Cerebellar nuclear complex (tissue), 1 donor: ENCODE measurements at places on chromosomes 1 and 21.

DNA sequence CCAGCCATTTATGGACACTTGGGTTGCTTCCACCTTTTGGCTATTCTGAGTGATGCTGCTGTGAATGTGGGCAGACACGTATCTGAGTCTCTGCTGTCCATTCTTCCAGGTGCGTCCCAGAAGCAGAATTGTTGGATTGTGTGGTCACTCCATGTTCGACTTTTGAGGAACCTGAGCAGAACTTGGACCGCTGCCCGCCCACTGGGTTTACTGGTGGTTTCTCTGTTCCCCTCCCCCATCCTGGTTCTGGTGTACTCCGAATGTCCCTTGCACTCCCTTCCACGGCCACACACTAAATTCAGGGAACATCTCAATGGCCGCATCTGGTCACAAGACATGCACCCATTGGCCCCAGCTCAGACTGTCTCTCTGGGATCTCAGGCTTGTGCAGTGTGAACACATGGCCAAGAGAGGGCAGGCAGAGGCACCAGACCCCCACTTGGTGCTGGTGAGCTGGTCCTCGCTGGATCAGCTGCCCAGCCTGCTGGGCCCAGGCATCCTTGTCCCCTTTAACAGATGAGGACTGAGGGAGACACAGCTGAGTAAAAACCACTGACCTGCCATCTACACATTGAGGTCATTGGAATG is 565.1 kb downstream of the NPHP4 start:
- no peak for DNase-seq

DNA sequence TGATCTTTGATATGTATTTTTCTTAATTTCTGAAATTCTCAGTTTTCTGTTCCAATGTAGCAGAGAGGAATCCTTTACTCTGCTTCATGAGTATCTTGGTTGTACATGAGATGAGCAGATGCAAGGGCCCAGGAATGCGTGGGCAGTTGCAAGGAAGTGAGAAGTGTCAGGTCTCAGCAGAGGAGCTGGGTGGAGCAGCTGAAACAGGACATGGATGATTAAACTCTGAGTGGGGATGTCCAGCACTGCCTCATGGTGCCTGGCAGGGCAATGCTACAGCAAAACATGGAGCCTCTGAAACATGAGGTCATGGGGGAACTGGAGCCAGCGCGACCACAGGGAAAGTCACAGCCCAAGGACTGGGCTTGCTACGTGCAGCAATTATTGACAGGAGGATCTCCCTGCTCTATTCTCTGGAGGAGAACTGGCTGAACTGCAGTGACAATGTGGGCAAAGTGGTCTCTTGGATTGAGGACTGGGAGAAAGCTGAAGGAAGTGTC is 48.4 kb downstream of the COLGALT2 start:
- no peak for DNase-seq

DNA sequence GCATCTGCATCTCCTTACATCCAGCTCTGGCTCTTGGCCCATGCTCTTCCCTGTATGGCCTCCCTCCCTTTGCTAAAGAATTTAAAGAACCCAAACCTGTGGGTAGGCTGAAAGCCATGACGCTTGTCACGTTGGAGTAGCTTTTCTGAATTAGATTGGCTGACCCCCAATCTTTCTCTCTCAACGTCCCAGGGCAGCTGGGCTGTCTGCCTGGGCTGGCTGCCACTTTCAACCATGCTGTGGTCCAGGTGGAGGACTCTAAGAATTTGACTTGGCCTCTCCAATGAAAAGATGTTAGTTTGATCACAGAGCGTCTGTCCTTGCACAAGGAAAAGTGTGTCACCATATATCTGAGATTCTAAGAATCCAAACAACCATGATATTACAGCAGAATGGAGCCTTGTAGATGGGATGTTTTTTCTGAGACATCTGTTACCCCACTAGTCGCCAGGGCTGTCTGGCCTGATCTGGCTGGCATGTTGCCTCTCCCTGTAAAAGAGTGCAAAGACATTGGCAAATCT is 6.5 kb upstream of the IGSF3 start:
- no peak for DNase-seq

DNA sequence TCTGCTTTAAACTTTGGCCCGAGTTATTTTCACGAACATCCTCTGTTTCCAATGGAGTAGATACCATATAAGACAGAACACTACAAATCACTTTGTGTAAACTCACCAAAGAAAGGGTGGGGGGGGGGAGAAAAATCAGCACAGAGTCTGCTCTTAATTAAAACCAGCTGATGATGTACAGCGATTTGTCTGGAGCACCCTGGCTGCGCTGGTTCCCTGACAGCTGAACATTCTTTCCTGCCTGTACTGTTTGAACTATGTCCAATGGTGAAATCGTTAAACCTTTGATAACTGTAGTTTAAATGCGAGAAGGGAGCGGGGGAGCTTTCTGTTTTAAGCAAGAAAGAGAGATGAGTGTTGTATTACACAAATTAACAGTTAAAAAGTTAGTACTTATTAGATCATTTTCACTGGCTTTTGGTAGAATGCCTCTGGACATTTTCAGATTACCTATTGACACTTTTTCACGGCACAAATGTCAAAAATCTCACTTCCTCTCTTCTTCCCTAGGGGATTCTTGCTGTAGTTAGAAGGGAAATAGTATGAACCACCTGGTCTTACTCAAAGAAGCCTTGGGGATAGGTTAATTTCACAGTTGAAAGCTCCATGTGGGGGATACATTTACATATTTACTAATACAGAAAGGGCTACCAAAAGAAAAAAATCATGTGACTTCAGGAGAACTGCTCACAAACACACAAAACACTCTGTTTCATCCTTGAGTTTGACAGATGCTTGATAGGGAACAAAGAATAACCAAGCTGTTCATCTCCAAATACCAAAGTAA is 140.2 kb upstream of the RUNX1 start:
- no peak for DNase-seq

- no peak for DNase-seq
Observed at GRCh38 chr1:206430031-206430983, 40.0 kb upstream of the IKBKE start.

DNA sequence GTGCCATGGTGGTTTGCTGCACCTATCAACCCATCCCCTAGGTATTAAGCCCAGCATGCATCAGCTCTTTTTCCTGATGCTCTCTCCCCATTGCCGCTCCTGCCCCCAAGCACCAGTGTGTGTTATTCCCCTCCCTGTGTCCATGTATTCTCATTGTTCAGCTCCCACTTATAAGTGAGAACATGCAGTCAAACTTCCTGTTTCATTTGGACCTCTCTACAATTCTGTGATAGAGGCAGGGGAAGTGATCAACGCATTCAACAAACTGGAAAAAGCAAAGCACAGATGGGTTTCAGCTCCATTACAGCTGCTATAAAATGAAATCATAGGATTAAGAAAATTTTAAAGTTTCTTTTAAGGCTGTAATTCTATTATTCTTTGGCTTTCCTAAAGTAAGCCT is 23.3 kb upstream of the CD55 start:
- DNase-seq = no peak

DNA sequence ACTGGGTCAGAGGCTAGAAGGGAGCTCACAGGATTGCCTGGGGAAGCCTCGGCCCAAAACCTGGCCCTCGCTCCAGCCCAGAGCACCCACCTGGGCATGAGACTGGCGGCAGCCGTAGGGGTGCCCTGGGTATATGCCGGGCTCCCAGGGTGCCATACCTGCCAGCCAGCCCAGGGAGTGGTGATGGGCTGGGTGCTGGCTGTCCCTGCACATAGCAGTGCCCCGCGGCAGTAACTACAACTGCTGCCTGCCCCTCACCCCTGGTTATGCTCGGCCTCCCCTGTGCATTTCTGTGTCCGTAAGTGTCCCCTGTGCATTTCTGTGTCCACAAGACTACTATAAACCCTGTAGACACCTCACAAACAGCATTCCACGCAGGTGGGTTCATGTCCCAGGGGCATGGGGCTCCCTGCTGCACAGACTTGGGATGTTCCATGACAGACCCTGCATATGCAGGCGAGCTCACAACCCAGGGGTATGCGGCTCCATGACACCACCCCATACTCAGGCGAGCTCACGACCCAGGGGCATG is 5.8 kb upstream of the SPATC1L start:
- DNase-seq = no peak

- no peak for DNase-seq
Observed at GRCh38 chr1:206851341-206852010, 13.9 kb upstream of the IL20 start.

DNA sequence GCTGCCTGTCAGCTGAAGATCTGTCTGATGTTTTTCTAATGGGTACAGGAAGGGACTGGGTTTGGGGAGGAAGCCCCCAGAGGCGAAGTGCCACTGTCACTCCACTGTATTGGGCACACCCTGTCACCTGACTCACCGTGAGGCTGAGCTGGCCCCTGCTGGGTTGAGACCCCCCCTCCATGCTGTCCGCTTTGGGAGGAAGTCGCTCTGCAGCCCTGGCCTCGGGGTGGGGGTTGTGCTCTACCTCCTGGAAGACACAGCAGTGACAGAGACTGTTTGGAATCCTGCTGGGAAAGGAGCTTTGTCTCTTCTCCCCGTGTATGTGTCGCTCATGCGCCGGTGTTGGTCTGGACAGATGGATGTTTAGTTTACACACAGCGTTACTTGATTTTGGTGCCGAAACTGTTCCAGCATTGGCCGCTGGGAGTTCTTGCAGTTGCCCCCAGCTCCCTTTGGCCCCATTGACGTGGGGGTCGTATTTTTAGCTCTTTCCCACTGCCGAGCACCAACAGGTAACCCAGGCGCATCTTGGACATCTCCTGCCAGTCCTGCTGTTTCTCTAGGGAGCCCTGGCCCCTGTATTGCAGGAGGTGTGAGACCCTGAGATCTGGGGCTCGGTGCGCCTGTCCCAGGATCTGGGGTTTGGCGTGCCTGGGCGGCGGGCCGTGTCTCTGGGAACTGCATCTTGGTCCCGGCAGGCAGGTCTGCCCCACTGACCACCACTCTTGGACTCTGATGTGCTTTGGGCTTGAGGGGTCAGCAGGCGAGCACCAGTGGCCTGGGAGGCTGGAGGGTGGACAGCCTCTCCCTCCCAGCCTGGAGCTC is 30.3 kb downstream of the SLX9 start:
- no peak for DNase-seq

DNA sequence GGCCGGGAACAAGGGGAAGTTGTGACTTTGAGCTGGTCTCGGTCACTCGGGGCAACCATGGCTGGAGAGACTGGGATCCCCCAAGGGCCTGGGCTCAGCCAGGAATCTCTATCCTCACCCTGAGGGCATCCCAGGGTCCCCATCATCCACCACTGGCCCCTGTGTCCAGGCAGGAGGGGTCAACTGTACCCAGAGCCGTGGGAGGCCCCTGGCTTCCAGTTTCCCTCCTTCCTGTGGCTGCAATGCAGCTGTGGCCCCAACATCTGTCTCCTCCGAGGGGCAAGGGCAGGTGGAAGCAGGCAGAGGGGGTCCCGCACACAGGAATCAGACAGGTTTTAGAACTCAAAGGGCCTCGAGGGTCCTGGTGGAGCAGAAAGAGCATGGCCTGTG is 332.7 kb upstream of the VAMP3 start:
- no peak for DNase-seq

- no peak for DNase-seq
Observed at GRCh38 chr1:196531737-196532524, 76.3 kb downstream of the KCNT2 start.

DNA sequence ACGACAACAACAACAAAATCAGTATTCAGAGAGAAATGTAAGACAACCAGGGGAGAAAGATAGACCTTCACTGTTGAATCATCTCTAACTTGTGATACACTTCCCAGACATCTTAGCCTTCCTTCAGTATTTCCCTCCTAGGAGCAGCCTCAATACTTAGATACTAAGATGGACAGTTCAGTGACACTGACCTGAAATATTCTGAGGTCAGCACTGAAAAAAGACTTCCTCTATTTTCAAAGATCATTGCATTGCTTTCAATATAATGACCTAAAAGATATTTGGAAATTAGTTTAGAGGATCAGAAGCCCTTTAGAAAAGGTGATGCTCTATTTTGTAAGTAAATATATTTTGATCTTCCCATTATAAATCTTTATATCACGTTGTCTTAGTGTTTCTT is 101.0 kb downstream of the MRPL39 start:
- no peak for DNase-seq

DNA sequence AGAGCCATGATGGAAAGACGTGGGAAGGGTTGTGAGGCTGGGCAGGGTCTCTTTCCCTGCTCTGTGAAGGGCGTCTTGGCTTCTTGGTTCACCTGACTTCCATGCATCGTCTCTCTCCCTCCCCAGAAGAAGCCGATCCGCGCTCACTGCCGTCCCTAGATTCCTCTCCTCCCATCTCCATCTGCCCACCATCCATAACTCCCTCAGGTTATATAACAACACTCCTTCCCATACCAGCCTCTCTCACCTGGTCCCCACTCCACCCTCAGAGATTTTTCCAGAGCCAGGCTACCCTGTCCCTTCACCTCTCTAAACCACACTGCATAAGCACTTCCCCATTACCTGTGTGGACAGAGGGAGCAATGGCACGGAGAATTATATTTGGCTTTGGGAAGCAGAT is 6.0 kb downstream of the KCND3 start:
- DNase-seq = no peak

- no peak for DNase-seq
Observed at GRCh38 chr1:34845131-34845901, 14.2 kb downstream of the SMIM12 start.

GRCh38 chr1:2460203-2460602 is 15.9 kb upstream of the PLCH2 start:
- DNase-seq = no peak

DNA sequence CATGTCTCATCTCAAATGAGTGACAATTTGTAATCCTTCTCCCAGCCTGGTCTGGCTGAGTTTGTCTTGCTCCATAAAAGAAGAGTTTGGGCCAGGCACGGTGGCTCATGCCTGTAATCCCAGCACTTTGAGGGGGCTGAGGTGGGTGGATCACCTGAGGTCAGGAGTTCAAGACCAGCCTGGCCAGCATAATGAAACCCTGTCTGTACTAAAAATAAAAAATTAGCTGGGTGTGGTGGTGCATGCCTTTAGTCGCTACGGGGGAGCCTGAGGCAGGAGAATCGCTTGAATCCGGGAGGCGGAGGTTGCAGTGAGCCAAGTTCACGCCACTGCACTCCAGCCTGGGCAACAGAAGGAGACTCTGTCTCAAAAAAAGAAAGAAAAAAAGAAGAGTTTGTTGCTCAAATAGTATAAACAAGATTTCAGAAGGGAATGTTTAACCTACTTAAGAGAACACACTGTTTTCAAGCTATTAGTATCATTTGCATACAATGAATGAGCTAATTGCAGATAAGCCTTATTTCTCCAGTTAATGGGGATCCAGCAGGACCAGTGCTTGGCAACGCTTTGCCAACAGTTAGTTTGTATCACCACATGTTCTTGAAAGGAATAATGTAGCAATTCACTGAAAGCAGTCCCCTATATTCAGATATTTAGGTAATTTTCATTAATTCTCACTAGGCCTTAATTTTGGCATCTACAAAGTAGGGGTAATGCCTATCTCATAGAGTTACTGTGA is 15.9 kb downstream of the KLHDC7A start:
- DNase-seq = no peak

GRCh38 chr1:161298116-161298515 is 11.7 kb downstream of the MPZ start:
- no peak for DNase-seq

- no peak for DNase-seq
Observed at GRCh38 chr1:235999259-235999925, 65.5 kb downstream of the NID1 start.
